ENCODE measurements at places on chromosomes 6 and 20.

- DNase-seq, result no peak
Measured at GRCh38 chr6:94769197-94769596, 808.1 kb upstream of the MANEA start.

DNA sequence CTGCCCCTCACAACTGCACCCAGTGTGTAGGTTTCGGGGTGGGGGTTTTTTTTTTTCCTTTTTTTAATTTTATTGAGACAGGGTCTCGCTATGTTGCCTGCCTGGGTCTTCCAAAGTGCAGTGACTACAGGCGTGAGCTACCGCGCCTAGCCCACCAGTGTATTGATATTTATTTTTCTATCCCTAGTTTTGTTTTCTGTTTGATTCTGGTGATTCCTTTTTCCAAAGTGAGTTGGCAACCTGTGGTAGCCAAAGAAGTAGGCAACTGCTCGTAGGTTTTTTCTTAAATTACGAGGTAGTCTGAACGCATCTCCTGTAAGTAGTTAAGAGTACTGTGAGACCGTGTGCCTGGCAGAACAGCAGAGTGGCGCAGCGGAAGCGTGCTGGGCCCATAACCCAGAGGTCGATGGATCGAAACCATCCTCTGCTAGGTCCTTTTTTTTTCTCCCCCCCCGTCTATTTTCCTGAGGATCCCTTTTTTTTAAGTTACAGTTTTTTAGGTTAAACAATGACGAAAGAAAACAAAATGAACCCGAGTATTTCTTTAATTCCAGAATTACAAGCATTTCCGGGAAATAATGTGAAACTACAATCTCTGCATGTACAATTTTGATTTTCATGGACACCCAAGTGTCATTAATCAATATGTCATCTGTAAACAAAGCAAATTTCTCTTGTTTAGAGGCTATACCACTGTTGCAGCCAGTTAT lies 78.7 kb upstream of the BTN3A2 start:
- DNase-seq, result peak; percentile 53

DNA sequence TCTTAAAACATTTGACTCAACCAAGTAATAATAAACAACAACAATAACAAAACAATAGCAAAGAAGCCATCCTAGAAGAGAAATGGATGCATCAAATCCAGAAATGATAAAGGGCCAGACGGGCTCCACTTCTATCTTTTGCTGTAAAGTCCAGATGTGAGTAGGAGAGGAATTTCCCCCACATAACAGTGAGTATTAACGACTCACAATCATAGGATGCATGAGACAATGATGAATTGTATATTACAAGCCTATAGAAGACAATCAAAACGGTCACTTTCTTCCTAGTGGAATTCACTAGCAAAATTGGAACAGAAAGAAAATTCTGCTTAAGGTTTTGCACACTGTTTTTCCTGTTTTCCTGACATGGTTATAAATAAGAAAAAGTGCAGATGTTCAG lies 97.0 kb upstream of the PREP start:
- DNase-seq, result no peak

GRCh38 chr6:74597266-74597665 lies 608.6 kb downstream of the COL12A1 start:
- no peak for DNase-seq

DNA sequence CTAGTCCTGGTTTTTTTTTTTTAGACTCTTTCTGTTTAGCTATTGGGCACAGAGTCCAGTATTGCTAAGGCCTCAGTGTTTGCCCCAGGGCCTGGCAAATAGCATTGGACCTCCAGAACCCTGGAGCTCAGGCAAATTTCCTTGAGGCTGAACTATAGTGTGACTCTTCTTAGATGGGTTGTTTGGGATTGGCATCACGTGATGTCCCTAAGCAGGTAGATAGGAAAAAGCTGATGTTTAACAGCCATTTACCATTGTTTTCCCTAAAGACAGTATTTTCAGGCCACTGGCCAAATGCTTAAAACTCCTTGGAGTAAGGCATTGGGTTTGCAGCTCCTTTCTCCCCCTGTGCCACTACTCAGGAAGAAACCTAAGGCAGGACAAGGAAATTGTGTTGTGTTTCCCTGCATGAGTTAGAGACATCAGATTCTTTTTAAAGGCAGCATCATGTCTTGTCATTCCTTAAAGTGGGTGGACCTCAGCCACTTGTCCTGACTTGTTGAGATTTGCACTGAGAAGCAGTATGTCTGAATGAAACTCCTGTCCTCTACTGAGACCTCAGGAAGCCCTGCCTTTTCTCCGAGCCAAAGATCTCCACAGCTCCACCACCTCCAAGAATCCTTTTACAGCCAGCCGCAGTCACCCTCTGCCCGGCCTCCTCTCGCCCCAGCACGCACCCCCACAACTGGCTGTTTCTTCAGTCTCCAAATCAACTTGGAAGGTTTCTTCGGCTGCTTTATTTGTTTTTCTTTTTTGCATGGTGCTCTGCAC lies 46.2 kb upstream of the RNF144B start:
- DNase-seq, result no peak

- no peak for DNase-seq
Measured at GRCh38 chr6:162889303-162889702, 161.5 kb downstream of the PACRG start.

DNA sequence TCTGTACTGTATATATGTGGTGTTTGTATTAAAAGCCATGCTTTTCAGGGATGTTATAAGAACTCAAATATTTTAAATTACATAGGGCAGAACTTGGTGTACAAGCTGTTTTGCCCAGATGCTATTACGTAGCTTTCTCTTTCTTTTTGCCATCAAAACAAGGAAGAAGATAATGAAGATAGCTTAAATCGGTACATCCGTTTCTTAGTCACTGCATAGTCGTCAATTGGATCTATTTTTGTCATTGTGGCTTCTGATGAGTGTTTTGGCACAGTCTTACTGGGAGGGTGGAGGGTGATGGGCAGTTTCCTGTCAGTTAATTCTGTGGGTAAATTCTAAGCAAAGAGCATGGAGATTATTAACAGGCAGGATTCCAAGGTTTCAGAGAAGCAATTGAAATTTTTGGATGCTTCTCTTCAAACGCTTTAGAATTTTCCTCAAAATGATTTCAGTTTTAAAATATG lies 649.1 kb upstream of the GJE1 start:
- DNase-seq, result no peak

DNA sequence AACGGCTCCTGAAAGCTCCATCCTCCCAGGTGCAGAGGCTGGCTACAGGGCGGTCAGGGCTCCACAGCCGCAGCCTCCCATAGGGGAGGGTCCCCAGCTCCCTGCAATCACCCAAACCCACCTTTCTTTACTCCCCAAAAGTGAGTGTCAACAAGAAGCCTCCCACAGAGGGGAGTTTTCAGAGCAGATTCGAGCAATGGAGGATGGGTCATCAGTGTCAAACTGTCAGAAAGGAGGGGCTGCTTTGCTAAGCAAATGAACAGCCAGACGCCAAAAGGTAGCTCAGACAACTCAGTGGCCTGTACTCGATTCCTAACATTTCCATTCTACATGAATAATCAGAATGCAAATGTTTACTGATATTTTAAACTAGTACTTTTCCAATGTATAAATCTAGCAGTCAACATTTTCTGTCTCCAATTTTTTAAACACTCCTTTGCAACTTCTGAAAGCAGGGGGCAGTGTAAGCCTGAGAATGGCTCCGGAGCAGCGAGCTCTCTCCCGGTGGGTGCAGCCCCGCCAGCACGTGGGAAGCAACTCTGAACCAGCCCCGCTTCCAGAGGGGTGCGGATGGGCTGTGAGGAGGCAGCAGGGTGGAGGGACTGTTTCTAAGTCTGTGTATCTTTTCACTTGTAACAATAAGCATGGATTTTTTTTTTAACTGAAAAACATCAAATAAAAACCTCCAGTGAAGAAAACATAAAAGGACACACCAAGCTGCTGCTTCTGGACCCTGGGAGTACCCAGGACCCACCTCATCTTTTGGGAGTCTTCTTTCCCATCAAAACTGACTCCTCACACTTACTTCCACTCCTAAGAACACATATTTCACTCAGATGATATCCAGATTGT lies 54.9 kb downstream of the TAF4 start:
- DNase-seq, result no peak

DNA sequence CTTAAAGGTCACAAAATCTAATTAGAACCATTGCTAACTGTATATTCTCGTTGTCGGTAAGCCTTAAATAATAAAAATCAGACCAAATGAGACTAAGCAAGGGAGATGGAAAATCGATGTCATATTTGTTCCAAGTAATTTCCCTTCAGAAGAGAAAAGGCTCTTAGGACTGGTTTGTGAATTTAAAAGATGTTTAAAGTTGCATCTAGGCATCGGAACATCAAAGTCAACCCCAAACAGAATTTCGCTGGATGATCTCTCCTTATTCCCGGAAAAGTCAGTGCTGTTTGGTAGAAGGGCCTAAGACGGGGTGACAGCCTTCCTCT lies 63.8 kb downstream of the NPEPL1 start:
- no peak for DNase-seq

DNA sequence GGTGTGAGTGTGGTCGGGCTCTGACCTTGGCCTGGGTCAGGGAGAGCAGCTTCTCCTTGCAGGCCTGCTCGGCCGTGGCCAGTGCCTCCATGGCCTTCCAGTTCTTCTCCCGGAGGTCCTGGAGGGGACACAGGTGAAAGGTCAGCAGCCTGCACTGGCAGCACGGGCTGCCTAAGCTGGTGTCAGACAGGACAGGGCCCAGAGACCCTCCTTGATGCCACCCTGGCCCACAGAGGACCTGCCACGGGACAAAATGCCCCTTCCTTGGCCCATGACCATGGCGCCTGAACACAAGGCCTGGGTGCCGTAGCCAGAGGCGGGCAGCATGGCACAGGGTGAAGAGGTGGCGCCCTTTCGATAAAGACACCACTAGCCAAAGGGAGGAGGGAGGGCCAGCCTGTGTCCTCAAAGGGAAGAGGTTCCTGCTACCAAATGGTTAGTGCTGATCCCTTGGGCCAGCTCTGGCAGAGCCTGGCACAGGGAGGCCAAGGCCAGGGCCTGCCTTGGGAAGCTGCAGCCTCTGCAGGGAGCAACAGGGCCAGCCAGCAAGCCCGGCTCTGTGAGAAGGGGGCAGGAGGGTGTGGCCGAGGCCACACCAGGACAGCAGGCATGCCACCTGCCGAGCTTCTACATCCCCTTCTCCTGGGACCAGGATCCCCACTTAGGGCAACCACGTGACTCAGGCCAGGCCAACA lies 54.8 kb downstream of the DSTN start:
- no peak for DNase-seq

GRCh38 chr6:14502551-14502950 lies 385.0 kb downstream of the CD83 start:
- no peak for DNase-seq

- no peak for DNase-seq
Measured at GRCh38 chr20:49149281-49150045, 38.7 kb downstream of the STAU1 start.

- no peak for DNase-seq
Measured at GRCh38 chr20:32244959-32245358, 32.5 kb upstream of the KIF3B start.

DNA sequence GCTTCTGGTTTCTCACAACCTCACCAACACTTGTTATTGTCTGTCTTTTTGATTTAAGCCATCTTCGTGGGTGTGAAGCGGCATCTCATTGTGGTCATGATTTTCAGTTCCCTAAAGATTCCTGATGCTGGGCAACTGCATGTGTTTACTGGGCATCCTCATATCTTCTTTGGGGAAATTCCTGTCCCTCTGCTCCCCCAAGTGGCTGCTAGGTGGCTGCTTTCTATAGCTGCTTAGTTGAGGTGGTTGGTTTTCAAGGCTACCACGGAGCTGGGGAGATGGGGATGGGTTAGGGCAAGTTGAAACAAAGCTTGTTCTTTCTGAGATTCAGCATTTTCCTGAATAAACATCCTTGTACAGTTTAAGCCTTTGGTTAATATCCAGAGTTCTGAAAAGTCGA lies 403.9 kb upstream of the SULF2 start:
- no peak for DNase-seq

DNA sequence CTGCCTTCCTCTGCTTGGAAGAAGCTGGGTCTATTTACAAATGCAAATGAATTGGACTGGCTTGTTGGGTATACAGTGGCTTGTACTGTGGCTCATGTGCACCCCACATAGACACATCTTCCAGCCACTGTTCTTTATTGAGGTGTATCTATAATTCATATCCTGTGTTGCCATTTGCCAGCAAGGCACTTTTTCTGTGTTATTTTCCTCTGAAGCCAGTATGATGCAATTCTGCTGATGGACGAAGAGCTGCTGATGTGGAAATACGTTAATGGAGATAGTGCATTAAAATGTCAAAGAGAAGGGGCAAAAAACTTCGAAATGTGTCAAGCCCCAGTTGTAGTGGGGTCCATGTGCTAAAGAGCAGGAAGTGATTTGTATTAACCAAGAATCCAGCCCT lies 167.5 kb downstream of the TMEM242 start:
- no peak for DNase-seq

- DNase-seq, result no peak
Measured at GRCh38 chr20:7879883-7880282, 60.4 kb downstream of the HAO1 start.

DNA sequence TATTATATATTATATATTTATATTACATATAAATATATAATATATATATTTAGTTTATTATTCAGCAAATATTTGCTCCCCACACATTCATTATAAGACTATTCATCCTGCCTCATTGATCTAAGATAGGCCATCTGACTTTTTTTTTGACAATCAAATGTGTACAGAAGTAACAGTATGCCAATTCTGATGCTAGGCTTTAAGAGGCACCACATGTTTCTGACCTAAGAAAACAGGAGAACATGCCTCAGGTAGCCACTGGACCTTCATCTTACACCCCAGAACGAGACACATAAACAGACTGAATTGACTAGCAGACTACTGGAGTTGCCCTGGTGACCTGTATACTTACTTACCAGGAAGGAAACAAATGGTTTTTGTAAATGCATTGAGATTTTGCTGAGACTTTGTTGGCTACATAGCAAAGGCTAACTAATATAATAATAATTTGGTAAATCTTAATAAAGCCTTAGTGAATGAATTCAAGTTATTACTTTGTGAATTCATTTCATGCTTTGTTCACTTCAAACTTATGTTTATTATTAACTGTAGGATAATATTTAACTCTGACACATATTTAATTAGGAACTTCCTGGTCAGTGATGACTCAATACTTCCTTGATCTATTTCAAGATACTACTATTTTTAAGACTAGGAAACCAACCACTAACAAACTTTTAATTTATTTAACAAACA lies 13.4 kb upstream of the MYO6 start:
- no peak for DNase-seq

GRCh38 chr6:148878683-148879082 lies 131.9 kb downstream of the UST start:
- DNase-seq, result no peak

- no peak for DNase-seq
Measured at GRCh38 chr6:126110512-126111270, 124.4 kb downstream of the TRMT11 start.

- no peak for DNase-seq
Measured at GRCh38 chr6:12886961-12887775, 170.6 kb downstream of the PHACTR1 start.

- no peak for DNase-seq
Measured at GRCh38 chr6:34057790-34058189, 88.1 kb downstream of the GRM4 start.

GRCh38 chr6:141394565-141395051 lies 738.1 kb upstream of the GJE1 start:
- DNase-seq, result no peak
